ENCODE measurements at places on chromosomes 13 and 19.

- no peak for DNase-seq
Observed at GRCh38 chr13:100203696-100204367, 114.9 kb downstream of the PCCA start.

- no peak for DNase-seq
Observed at GRCh38 chr13:107119989-107120881, 552.3 kb upstream of the ARGLU1 start.

DNA sequence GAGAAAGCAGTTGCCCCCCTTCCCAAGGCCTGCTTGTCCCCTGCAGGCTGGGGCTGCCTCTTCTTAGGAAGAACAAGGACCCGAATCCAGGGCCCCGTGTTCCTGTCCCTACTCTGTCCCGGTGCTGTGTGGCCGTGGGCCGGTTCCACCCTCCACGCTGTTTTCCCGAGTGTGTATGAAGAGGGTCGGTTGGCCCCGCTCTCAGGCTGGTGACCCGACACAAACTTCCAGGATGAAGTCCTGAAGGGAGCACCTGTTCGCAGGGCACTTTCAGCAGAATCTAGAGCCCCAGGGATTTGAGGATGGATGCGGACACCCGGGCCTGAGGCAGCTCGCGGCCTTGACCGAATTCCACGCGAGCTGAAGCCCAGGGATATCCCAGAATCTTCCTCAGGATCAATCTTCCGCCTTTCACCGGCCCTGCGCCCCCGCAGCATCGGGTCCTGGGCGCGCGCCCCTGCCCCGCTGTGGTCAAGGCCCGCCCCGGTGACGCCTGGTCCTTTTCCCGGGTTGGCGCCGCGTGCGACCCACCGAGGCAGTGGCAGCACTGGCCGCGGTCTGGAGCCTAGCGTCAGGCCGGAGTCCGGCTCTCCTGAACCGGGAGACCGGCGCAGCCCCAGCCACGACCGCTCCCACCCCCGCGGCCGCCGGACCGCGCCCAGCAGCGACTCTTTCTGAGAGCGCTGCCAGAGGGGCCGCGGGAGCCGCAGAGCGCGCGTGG lies 528 bp upstream of the CHST8 start:
- DNase-seq: no peak

DNA sequence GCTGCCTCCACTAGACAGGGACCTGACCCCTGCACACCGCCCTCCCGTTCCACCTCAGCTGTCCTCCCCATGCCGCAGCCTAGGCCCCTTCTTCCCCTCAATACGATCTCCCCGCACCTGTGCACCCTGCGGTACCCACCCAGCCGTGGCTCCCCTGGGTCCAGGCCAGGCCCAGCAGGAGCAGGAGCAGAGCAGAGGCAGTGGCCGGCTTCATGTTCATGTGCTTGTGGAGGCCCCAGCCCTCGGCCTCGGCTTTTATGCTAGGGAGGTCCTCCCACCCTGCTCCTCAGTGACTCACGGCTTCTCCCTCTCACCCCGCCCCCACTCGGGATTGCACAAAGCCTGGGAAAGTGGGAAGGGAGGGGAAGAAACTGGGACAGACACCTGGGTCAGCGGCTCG lies 11.4 kb upstream of the KRTDAP start:
- DNase-seq: no peak

DNA sequence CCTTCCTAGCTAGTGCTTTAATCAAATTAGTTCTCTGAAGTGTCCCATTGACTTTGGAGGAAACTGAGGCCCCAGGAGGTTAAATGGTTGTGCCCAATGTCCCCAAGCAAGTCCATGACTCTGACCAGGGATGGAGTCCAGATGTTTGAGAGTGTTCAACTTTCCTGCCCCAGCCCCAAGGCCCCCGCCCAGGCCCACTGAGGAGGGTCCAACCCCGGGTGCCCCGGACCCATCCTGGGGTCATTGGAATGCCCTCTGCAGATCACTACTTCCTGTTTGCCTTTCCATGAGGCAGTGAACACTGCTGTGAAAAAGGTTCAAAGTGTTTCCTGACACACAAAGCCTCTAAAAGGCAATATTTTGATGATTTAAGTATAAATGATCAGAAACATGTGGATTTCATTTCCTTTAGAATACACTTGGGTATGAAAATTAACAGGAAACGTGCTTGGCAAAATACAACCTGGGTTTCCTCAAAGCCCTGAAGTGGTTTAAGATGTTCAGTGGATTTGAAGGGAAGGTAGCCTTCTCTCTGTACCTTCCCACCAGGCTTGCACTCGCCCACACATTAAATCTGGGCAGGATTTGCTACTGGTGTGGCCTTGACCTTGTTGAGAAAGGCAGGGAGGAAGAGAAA lies 335.7 kb downstream of the TSHZ3 start:
- DNase-seq: no peak

- DNase-seq: no peak
Observed at GRCh38 chr13:36801035-36801434, 18.0 kb upstream of the RFXAP start.

- no peak for DNase-seq
Observed at GRCh38 chr13:98544104-98544710, 32.7 kb downstream of the STK24 start.

DNA sequence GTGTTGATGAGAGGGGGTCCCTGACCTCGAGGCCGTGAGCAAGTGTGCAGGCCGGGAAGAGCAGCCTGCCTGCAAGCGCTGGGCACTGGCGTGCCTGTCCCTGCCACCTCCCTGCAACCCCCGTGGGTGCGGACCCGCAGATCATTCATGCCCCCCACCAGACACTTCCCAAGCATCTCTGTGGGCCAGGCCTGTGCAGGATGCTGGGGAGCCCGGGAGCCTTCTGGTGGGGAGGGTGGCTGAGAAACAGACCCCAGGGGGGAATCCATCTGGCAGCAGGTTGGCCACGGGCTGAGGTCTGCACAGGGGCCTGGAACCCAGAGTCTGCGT lies 18.4 kb upstream of the CACTIN start:
- no peak for DNase-seq

DNA sequence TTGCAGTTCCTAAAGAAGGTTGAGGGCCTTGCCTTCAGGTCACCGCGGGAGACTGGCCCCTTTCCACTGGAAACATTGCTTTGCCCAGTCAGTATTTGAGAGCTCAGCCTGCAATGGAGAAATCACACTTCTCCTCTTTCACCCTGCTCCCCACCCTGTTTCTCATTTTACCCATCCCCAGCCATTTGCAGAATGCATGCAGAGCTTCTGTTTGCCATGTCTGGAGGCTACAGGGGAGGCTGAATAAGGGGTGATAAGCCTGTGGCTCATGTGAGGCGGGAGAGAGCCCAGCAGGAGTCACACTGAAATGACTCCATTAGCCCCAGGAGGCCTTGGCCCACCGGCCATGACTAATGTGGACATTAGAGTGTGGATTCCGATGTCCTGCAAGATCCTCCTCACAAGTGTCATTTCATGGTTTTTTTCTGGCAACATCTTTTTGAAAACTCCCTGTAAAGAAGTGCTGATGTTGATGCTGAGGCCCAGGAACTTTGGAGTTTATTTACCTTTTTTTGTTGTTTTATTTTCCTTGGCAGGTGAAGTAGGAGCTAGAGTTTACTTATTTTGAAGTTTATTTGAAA lies 6.3 kb downstream of the SPINT2 start:
- no peak for DNase-seq

DNA sequence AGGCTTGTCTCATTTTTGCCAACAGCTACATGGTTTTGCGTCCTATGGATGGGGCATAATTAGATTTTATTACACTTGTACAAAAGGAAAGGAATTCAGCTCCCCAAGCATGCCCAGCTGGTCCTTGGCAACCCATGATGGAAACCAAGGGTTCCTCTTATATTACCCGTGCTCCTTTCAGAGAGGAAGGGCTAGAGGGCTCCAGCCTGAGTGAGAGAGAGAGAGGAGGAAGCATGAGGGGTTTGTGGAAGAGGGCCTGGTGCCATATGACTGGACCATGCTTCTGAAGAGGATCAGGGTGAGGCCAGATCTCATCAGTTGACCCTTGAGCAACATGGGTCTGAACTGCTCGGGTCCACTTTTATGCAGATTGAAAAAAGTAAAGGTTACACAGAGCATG lies 3.5 kb upstream of the RPS9 start:
- DNase-seq: no peak

- no peak for DNase-seq
Observed at GRCh38 chr13:48144413-48145035, 49.6 kb upstream of the MED4 start.

DNA sequence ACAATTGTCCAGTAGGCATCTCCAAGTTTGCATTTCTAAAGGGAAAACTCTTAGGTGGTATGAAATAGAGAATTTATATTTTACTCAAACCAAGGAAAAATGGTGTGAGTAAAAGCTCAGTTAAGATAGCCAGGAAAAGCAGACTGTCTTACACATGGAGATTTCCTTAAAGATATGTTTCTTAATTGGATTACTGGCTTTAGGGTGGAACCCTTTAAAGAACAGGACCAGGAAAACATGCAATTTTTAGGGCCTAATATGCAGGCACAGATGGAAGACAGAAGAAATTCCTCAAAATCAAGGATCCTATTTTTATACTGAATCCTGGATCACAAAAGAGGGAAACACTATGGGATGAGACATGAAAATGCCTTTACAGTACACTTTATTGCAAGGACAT lies 100.3 kb upstream of the PCDH17 start:
- DNase-seq: no peak

- DNase-seq: peak; percentile 61
Observed at GRCh38 chr13:95530178-95530577, 22.3 kb upstream of the CLDN10 start.

GRCh38 chr13:49874430-49874829 lies 61.7 kb downstream of the SPRYD7 start:
- DNase-seq: no peak

GRCh38 chr13:35733827-35734226 lies 257.3 kb upstream of the MAB21L1 start:
- no peak for DNase-seq

- DNase-seq: no peak
Observed at GRCh38 chr19:47020132-47020805, 632 bp downstream of the NPAS1 start.

- DNase-seq: no peak
Observed at GRCh38 chr19:35498984-35499527, 8.8 kb upstream of the KRTDAP start.

GRCh38 chr13:34594507-34594906 lies 347.6 kb upstream of the NBEA start:
- no peak for DNase-seq

GRCh38 chr19:51347209-51347928 lies 5.4 kb upstream of the VSIG10L start:
- DNase-seq: no peak

DNA sequence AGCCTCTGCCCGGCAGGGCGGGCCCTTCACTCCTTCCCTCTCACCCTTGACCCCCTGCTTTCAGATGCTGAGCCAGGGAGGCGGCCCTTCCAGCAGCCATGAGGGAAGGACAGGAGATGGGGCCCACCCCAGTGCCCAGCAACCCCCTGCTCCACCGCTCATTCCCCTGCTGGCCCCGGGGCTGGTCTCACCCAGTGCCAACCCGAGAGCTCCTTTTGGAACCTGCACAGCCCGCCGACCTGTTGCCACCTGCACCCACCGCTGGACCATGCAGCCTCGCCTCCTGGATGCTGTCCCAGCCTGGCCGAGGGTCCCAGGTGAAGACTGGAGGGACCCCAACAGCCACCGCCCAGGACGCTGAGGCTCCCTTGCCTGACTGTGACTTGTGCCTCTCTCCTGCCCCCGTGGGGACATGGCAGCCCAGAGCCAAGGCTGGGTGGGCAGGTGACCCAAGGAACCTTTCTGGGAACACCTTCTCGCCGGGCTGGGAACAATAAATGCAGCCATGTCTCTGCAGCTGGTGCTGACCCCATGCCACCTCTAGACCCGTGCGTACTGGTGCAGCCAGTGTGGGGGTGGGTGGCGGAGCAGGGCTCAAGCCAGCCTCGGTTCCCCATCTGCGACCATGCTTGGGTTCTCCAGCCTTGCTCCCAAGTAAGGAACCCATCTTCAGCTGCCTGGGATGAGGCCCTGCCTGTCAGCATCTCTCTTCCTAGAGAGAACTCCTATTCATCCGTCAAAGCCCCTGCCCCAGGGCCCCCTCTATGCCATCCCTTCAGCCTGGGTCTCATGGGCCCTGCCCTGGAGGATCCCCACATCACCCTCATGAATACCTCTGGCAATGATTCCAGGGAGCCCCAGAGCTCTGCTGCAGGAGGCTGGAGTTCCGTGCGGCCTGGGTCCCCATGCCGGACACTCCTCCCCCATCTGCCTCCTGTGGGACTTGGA lies 3.7 kb downstream of the FAM174C start:
- DNase-seq: no peak

DNA sequence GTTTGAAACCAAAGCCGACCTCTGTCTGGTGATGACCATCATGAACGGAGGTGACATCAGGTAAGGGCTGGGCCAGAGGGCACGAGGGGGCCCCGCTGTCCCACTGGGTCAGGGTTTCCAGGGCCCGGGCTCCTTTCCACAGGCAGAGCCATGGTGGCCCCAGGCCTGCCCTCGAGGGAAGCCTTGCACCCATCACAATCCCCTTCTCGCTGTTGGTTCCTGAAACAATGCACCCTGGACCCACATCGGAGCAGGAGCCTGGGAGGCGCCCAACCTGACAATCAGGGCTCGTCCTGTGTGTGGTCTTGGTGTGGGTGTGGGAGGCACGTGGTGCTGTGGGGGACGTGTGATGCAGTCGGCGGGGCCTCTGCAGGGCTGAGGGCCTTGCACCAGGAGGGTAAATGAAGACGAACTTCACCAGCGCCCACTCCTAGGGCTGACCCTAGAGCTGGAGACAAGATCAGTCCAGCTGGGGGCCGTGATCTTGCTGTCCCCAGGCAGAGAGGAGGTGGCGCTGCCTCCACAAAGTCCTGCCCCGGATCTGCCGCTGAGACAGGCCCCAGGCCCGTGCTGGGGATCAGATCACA lies 2.8 kb downstream of the GRK1 start:
- no peak for DNase-seq

DNA sequence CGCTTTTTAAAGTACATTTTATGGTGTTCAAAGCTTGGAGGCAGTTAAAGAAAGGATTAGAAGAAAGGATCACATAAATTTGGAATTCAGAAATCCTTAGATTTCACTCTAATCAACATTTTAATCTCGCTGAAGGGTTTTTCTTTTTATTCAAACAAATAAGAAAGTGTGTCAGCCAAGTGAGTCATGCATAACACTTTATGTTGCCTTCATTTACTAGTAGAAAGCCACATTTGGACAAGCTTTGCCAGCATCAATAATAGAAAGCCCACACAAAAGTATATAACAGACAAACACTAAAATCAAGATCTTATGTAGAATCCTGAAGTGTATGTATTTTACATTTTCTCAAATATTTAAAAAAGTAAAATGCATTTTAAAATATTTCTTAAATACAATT lies 154.9 kb upstream of the TRPC4 start:
- DNase-seq: no peak

GRCh38 chr19:29031216-29031615 lies 181.7 kb downstream of the UQCRFS1 start:
- DNase-seq: no peak
